Psoas muscle (tissue), 8 donors: ENCODE measurements at places on chromosomes 13 and 19. TPM values are rescaled to one million over a fixed set of nuclear protein-coding genes. Genes with fewer than 3 reads are reported as not detected.

Gene PSG11
- total RNA-seq: not detected

DNA sequence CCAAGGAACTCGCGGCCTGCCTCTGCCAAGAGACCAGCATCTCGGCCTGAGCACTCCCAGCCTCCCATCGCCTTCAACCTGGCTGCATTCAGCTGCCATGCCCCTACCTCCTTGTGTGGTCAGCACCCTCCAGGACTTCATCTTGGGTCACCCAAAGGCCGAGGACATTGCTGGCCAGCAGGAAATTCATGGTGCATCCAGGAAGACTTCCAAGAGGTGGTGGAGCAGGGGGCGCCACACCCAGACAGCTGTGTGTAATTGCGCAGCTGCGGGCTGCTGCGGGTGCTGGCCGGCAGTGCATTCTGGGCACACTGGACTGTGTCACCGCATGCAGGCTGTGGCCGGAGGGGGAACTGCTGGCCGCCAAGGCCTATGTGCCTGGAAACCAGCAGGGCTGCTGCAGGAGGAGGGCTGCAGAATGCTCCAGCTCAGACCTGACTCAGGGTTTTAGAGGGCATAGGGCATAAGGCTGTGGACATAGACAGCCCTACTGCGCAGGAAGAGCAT is 164.3 kb upstream of the TUBA3C start:
- H3K27ac ChIP-seq: no peak overlapping the region
- H3K4me1 ChIP-seq: no peaks in the 10 kb centered on the region
- no peak for DNase-seq
- H3K4me3 ChIP-seq: no peak overlapping the region

DNA sequence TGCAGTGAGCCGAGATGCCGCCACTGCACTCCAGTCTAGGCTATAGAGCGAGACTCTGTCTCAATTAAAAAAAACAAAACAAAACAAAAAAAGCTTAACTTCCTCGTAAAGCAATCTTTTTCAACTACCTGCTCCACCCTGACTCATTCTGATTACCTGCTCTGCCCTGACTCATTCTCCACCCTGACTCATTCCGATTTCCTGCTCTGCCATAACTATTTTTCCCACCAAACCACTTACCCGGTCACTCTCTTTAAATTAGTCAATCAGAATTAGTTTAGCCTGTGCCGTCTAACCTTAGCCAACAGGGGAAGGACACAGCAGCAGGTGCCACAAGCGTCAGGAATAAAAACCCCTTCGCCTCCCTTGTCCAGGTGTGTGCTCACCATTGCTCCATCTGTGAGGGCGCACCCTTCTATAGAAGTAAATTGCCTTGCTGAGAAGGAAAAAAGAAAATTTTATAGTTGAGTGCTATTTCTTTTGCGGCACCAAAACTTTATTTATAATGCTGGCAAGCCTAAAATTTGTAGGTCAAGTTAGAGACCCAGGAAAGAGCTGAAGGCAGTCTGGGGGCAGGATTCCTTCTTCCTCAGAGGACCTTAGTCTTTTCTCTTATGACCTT is 1.7 kb upstream of the IFT88 start:
- H3K4me1 ChIP-seq: no peaks in the 10 kb centered on the region
- H3K36me3 ChIP-seq: no peaks in the 10 kb centered on the region
- no peaks in the 10 kb centered on the region for H3K27me3 ChIP-seq

DNA sequence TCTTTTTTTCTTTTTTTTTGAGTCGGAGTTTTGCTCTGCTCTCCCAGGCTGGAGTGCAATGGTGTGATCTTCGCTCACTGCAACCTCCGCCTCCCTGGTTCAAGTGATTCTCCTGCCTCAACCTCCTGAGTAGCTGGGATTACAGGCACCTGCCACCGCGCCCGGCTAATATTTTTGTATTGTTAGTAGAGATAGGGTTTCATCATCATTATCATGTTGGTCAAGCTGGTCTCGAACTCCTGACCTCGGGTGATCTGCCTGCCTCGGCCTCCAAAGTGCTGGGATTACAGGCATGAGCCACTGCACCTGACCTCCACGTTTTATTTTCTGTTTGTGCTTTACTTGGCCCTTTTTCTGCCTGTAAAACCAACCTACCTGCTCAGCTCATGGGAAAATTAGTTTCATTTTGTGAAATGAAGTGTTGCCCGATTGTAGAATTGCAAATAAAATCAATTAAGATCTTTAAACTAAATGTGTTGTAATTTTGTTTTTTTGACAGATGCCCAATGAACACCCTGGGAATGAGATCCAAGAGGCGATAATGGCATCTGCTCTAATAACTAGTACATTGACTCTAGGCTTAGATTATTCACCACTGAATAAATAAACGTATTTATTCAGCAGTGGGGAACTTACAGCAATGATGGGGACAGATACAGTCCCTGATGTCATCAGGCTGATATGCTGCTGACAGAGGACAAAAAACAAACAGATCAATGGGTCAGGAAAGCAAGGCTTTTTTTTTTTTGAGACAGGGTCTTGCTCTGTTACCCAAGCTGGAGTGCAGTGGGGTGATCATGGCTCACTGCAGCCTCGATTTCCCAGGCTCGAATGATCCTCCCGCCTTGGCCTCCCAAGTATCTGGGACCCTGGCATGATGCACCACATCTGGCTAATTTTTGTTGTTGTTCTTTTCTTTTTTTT is 2.2 kb upstream of the RAB11B start:
- H3K27ac ChIP-seq: peak overlapping the region; percentile 15
- peaks cover 28% of the 10 kb centered on the region for H3K4me1 ChIP-seq
- no peak overlapping the region for H3K4me3 ChIP-seq

DNA sequence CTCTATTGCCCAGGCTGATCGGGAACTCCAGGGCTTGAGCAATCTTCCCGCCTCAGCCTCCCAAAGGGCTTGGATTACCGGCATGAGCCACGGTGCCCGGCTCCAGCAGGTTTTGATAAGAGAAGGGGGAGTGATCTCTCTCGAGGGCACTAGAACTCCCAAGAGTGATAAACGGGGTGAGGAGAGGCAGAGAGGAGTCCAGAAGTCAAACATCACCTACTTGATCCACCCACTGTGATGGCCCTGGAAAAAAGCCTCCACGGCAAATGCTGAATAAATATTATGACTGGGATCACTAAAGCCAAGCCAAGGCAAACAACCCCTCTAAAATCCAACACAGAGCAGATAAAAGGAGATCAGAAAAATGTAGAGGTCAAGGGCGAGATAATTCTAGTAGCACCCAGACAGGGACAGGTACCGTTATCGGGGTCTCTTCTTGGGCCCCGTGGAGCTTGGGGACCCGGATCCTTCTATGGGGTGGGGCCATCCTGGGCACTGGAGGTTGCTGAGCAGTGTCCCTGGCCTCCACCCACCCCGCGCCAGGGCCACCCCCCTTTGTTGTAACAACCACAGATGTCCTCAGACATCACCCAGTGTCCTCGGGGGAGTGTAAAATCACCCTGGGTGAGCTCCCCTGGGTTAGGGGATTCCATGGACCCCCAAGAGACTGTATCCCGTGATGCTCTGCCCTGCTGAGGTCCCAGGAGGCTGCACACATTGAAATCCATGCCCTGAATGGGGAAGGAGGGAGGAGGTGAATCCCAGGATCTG is 3.7 kb upstream of the CREB3L3 start:
- H3K27me3 ChIP-seq: peaks cover 47% of the 10 kb centered on the region
- H3K4me3 ChIP-seq: no peak overlapping the region
- no peak for DNase-seq
- H3K27ac ChIP-seq: no peak overlapping the region

Gene PRRG2
- total RNA-seq: 0.55 TPM

DNA sequence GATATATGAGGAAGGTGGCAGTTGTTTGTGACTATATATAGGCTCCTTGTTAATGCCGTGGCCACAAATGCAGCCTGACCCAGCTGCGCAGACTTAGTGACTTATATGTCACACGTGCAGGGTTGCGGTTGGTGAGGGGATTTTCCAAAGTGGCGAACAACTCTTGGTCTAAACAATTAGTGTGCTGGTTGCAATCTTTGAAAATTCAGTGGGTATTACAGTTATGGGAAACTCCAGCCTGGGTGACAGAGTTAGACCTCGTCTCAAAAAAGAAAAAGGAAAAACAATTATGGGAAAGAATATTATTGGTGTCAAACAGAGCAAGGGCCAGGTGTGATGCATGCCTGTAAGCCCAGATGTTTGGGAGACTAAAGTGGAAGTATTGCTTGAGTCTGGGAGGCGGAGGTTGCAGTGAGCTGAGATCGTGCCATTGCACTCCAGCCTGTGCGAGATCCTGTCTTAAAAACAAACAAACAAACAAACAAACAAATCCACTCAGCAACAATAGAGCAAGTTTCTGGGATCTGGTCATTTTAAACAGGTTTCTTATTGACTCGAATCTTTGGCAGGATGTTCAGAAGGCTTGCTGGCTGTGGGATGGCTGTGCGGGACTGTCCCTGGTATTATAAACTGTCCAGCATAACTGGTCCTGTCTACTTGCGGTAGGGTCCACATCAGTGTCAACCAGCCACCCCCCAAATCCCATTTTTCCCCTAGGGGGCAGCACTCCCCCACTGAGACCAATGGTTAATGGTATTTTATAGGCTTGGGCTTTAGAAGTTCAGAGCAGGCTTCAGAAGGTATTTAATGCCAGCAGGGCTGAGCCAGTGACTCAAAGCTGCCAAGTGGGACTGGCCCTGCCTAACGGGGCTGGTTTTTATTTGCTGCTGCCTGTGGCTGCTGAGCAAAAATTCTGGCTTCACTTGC is 15.4 kb downstream of the RELB start:
- no peaks in the 10 kb centered on the region for H3K27me3 ChIP-seq
- H3K4me1 ChIP-seq: no peaks in the 10 kb centered on the region
- H3K4me3 ChIP-seq: no peak overlapping the region
- no peak overlapping the region for H3K27ac ChIP-seq

- H3K4me3 ChIP-seq: no peak overlapping the region
- no peaks in the 10 kb centered on the region for H3K36me3 ChIP-seq
- H3K27me3 ChIP-seq: no peaks in the 10 kb centered on the region
- H3K27ac ChIP-seq: no peak overlapping the region
- H3K4me1 ChIP-seq: no peaks in the 10 kb centered on the region
- DNase-seq: no peak
Observed at GRCh38 chr13:113745059-113745458, 14.0 kb upstream of the TMEM255B start.

DNA sequence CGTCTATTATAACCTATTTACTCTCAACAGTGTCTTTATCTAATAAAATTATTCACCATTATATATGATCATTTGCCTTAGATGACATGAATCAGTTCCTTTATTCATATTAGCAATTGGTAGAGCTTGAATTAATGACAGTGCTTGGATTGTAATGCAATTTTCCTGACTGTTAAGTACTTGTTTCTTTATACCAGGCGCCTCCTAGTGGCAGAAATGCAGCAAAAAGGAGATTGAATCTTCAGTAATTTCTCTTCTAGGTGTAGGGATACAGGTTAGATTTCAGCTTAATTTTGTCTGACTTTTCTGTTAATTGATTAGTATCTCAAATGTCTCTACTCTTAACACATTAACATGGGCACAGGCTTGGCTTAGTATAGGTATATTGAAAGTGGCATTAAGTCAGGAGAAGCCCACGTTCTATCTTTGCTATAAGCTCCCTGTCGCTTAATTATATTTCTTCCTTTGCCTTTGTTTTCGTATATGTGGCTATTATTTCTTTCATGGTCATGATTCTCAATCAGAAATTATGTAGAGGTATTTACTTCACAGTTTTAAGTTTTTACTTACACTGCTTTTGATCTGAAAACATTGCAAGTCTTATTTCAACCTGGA is 9.1 kb upstream of the LHFPL6 start:
- H3K4me1 ChIP-seq: no peaks in the 10 kb centered on the region
- H3K27me3 ChIP-seq: no peaks in the 10 kb centered on the region
- H3K27ac ChIP-seq: no peak overlapping the region
- no peak overlapping the region for H3K4me3 ChIP-seq
- no peak for DNase-seq

Gene NUP62
- 39.4 TPM for total RNA-seq

Gene KASH5
- total RNA-seq: not detected

Gene ONECUT3
- total RNA-seq: not detected

Gene PDE4C
- 2.5 TPM for total RNA-seq

Gene MYO16
- total RNA-seq: 0.30 TPM

DNA sequence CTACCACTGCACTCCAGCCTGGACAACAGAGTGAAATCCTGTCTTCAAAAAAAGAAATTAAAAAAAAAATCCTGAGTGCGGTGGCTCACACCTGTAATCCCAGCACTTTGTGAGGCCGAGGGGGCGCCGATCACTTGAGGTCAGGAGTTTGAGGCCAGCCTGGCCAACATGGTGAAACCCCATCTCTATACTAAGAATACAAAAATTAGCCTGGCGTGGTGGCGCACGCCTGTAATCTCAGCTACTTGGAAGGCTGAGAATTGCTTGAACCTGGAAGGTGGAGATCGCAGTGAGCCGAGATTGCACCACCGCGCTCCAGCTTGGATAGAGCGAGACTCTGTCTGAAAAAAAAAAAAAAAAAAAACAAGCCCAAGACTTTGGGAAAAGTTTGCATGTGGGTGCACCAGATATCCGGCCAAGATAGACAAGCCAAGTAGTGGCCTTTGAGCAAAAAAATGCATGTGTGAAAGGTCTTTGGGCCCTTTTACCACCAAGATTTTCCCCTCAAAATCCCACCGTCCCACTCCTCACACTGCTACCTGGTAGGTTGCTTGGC is 5.7 kb downstream of the DNAJB1 start:
- no peak overlapping the region for H3K27ac ChIP-seq
- H3K4me3 ChIP-seq: no peak overlapping the region
- H3K36me3 ChIP-seq: peaks cover 35% of the 10 kb centered on the region
- no peak for DNase-seq
- H3K27me3 ChIP-seq: no peaks in the 10 kb centered on the region
- H3K4me1 ChIP-seq: peaks cover 40% of the 10 kb centered on the region

Gene NLRP11
- total RNA-seq: not detected

DNA sequence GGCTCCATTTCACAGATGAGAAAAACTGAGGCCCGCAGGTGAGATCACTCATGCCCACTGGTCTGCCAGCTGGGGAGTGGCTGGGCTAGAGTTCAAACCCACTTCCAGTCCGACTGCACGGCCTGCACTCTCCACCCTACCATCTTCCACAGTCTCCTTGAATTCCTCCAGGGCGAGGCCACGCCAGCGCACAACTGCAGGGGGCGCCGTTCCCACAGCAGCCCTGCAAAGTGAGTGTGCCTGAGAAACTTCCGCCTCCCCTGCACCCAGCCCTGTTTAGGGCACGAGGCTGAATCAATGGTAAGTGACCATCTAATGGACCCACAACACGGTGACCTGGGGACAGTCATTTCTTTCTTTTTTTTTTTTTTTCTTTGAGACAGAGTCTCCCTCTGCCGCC is 829 bp upstream of the ATCAY start:
- H3K27me3 ChIP-seq: peaks cover 11% of the 10 kb centered on the region
- H3K4me1 ChIP-seq: no peaks in the 10 kb centered on the region
- no peak overlapping the region for H3K27ac ChIP-seq
- no peaks in the 10 kb centered on the region for H3K36me3 ChIP-seq

- H3K4me1 ChIP-seq: peaks cover 17% of the 10 kb centered on the region
- H3K36me3 ChIP-seq: peaks cover 63% of the 10 kb centered on the region
- H3K27ac ChIP-seq: peak overlapping the region; percentile 83
- no peaks in the 10 kb centered on the region for H3K27me3 ChIP-seq
Observed at GRCh38 chr19:41430922-41431321, 3.7 kb upstream of the B3GNT8 start.

GRCh38 chr13:107681600-107681999 is 533.7 kb downstream of the LIG4 start:
- no peaks in the 10 kb centered on the region for H3K36me3 ChIP-seq
- H3K27ac ChIP-seq: no peak overlapping the region
- DNase-seq: no peak
- no peaks in the 10 kb centered on the region for H3K4me1 ChIP-seq
- no peaks in the 10 kb centered on the region for H3K27me3 ChIP-seq

Gene GPR108
- total RNA-seq: 18.3 TPM

Gene OR7C1
- total RNA-seq: not detected

GRCh38 chr19:1685046-1685445 is 32.6 kb upstream of the TCF3 start:
- H3K4me1 ChIP-seq: no peaks in the 10 kb centered on the region
- no peak overlapping the region for H3K4me3 ChIP-seq
- peaks cover 84% of the 10 kb centered on the region for H3K27me3 ChIP-seq
